ENCODE measurements at places on chromosomes 13 and 19. TPM values are rescaled to one million over a fixed set of nuclear protein-coding genes. Genes with fewer than 3 reads are reported as not detected.

DNA sequence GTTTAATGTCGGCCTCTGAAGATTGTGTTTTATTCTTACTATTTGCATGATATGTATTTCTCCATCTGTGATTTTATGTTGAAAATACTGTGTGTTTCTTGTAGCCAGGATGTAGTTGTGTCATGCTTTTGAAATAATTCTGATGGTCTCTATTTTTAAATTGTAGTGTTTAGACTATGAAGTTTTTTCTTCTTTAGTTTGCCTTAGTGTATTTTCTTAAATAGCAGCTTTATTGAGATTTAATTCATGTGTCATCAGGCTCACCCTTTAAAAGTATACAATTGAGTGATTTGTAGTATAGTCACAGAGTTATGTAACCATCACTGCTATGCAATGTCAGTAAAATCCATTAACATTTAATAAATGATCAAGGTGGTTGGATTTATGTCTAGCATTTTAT, 74.5 kb downstream of the PCCA start:
- no peak for DNase-seq

- no peak for DNase-seq
Observed at GRCh38 chr13:38042771-38043170, 173.2 kb upstream of the TRPC4 start.

GRCh38 chr13:77979721-77980385, 61.2 kb upstream of the EDNRB start:
- DNase-seq: no peak

- DNase-seq: no peak
Observed at GRCh38 chr19:15891434-15891833, 6.4 kb downstream of the CYP4F2 start.

- DNase-seq: no peak
Observed at GRCh38 chr13:78241278-78241919, 322.8 kb upstream of the EDNRB start.

DNA sequence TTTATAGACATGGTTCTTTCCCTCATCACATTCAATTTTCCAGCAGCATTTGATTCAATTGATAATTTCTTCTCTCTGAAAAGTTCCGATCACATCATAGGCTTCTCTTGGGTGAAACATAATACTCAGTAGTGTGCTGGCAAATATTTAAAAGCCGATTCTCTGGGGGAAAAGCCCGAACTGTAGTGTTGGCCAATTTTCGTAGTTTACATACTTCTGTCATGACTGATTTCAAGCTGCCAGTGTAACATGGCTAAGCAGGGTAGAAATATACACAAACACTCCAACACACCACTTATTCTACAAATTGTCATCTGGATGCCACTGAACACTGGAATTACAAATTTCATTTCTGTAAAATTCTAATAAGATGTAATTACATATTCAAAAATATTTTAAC, 56.1 kb upstream of the FREM2 start:
- no peak for DNase-seq

GRCh38 chr19:38543807-38544568, 73.8 kb downstream of the MAP4K1 start:
- DNase-seq: no peak

DNA sequence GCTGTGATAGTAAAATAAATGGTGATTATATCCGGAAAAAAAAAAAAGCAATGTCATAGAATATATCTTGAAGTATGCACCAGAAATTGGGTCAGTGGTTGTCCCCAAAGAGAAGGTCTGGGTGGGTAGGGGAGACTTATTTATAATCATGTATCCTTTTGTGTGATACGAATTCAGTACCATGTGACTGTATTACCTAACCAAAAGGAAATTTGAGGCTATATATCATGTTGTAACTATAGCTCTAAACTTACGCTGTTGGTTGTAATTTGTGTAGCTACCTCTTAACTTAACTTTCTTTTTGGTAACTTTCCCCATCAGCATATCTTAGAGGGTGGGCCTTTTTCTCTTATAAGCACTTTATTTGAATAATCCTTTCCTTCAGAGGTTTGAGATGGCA, 25.2 kb upstream of the KCTD4 start:
- DNase-seq: no peak

DNA sequence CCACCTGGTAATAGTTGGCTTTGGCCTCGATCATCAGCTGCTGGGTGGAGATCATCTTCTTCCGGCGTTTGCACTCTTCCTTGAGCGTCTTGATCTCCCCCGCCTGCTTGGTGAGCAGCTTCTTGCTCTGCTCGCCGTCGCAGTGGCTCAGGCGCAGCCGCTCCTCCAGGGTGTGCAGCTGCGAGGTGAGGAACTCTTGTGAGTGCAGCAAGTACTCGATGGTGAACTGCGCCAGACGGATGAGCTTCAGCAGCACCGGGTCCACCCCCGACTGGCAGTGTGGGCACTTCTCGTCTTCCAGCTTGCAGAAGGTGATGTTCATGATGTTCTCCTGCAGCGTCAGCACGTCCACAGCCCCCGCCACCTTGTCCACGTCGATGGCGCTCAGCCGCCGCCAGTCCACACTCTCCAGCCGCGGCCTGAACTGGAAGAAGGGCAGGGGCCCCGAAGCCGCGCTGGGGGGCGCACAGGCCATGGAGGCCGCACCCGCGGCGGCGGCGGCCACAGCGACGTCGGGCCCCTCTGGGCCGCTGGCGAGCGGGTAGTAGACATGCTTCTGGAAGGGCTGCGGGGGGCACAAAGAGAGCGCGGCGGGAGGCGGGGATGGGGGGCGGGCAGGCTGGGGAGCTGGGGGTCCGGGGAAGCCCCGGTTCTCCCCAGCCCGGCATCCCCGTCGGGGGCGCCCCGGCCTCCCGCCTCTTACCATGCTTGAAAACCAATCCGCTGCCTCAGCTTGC, 3.0 kb downstream of the DZIP1 start:
- no peak for DNase-seq

DNA sequence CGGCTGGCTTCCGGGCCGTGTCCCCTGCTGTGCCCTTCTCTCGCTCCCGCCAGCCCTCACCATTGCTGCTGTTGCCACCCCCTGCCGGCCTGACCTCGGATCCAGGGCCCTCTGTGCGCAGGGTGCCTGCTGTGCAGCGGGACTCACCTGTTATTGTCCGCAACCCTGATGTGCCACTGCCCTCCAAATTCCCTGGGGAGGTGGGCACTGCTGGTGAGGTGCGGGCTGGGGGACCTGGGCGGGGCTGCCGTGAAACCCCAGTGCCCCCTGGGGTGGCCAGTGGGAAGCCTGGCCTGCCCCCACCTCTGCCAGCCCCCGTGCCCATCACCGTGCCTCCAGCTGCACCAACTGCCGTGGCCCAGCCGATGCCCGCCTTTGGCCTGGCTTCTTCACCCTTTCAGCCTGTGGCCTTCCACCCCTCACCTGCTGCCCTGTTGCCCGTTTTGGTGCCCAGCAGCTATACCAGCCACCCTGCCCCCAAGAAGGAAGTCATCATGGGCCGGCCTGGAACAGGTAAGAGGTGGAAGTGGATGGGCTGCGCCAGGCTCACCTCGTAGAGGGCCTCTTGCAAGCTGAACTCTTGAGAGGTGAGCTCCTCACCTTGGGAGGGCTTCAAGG, 5.1 kb downstream of the CIC start:
- no peak for DNase-seq

- no peak for DNase-seq
Observed at GRCh38 chr19:43416951-43417623, 2.4 kb downstream of the TEX101 start.

DNA sequence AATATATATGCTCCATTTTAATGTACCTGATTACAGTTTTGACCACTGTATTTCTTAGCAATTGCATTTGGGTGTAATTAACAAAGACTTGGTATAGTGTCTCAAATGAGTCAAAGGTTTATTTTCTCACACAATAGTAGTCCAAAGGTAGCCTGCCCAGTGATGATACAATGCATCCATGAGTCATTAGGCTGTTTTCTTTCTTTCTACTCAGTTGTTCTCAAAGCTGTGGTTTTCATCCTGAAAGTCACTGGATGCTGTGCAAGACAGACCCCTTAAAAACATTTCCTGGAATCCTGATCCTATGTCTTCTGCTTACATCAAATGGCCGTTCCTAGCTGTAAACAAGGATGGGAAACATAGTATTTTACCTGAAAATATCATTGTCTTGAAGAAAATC, 651.2 kb upstream of the MIR17HG start:
- no peak for DNase-seq

GRCh38 chr13:111893071-111893606, 173.8 kb upstream of the SOX1 start:
- DNase-seq: peak; percentile 66

DNA sequence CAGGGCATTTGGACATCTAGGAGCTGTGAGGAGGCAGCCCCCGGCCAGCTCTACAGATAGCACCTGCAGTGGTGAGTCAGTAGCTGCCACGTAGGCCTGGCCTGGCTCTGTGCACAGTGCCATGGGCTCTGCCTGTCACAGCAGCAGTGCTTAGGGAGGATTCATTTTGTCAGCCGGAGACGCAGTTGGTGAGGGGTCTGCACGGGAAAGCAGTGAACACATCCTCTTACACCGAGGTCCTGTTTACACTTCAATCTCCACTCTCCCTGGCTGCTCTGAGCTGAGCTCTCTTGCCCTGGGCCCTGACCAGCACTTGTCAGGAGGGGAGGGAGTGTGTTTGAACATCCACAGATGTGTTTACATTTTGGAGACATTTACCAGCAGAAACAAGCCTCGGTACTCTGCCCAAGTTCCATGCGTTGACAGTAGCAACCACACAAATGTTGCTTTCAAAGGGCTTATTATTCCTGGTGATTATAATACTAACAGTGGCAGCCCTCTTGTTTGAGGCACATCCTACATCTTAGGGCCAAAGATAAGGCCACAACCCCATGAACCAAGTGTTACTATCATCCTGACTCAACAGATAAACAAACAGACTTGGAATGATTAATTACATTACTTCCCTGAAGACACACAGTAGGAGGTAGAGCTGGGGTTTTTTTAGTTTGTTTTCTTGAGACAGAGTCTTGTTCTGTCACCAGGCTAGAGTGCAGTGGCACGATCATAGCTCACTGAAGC, 148.9 kb downstream of the USP12 start:
- no peak for DNase-seq

DNA sequence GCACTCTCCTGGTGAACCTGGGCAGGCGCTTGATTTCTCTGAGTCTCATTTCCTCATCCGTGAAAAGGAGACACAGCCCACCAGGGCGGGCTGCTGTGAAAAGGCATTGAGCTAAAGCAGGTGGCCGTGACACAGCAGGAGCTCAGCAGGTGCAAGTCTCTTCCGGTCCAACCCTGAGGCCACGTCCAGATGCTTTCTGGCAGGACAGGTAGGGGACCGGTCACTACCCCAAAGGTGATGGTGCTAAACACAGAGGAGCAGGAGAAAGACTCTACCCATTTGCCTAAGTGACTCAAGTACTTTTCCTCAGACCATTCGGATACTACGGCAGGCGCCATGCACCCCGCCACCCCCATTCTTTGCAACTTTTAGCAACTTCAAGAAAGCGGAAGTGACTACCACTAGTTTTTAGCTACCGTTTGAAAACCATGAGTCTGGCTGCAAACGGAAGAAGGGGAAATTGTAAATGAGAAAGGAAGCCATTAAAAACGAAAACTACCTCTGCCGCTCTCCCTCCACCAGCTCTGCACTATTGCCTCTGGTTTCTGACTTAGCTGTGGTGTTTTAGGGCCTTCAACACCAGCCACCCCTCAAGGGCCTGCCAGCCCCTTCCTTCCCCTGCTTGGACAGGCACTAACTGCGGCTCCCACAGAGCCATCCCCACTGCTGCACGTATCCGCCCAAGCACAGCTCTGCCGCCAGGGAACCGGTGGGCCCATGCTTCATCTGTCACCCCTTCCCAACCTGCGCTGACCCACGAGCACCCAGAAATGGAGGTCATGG, 4.8 kb downstream of the PPP6R1 start:
- no peak for DNase-seq

DNA sequence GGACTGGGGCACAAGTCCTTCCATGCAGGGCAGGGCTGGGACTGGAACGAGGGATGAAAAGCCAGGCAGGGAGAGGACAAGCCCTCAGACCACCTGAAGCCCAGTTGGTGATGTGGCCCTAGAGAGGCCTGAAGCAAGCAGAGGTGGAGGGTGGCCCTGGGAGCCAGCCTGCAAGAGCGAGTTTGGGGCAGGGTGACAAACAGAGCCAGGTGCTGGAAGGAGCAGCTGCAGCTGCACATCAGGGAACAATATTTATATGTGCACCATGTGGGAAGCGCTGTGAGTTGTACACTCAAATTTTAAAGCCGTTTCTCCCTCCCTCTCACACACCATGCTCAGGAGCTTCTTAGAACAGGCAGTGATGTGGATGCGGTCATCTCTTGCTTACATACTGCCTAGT, 67.8 kb downstream of the FGF9 start:
- DNase-seq: no peak

- no peak for DNase-seq
Observed at GRCh38 chr13:75160984-75161383, 321.0 kb downstream of the TBC1D4 start.

GRCh38 chr13:34044660-34045080, 226.7 kb downstream of the RFC3 start:
- DNase-seq: no peak

DNA sequence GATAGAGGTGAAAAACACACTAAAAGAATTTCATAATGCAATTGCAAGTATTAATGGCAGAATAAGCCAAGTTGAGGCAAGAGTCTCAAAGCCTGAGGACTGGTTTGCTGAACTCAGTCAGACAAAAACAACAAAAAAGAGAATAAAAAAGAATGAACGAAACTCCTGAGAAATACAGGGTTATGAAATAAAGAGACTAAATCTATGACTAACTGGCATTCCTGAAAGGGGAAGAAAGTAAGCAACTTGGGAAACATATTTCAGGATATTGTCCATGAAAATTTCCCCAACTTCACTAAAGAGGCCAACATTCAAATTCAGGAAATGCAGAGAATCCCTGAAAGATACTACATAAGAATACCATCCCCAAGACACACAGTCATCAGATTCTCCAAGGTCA, 47.8 kb downstream of the UBL3 start:
- no peak for DNase-seq

Gene LRRC25
- 3.7 TPM for total RNA-seq

Gene PPM1N
- total RNA-seq: 1.7 TPM

Gene WDR62
- total RNA-seq: 2.5 TPM

Gene ANGPTL8
- 55.3 TPM for total RNA-seq

Gene NPAS1
- 0.99 TPM for total RNA-seq

Gene CEACAM18
- total RNA-seq: not detected

Gene PLK5
- 0.10 TPM for total RNA-seq
